ENCODE measurements at places on chromosomes 2 and 18.

GRCh38 chr2:239230318-239231052 lies 170.3 kb downstream of the HDAC4 start:
- no peak for DNase-seq

DNA sequence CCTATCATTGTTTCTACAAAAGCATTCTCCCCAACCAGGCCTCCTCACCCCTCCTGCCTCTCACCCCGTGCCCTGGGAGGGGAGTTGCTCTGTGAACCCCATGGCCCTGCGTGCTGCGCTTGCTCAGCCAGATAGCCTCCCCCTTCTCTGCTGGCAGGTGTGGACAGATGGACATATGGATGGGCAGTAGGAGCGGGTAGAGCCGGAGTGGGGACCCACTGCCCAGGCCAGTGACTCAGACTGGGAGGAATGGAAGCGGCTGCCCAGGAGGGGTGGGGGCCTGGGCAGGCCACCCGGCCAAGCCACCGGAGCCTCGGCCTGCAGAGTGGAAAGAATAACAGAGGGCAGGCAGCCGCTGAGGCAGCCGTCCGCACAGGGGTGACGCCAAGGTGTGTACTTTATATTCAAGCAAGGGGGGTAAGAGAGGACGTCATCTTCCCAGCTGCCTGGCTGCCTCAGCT lies 8.7 kb downstream of the CYP26B1 start:
- no peak for DNase-seq

- DNase-seq: no peak
Observed at GRCh38 chr2:170475878-170476277, 239.3 kb upstream of the SP5 start.

DNA sequence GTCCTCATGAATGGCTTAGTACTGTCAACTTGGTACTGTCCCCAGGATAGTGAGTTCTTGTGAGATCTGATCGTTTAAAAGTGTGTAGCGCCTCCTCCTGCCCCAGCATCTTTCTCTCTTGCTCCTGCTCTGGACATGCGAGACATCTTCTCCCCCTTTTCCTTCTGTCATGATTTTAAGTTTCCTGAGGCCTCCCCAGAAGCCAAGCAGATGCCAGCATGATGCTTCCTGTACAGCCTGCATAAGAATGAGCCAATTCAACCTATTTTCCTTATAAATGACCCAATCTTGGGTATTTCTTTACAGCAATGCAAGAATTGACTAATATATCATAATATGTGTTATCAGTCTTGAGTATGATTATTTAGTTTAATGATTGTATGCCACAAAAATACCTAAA lies 3.5 kb upstream of the RSAD2 start:
- no peak for DNase-seq

DNA sequence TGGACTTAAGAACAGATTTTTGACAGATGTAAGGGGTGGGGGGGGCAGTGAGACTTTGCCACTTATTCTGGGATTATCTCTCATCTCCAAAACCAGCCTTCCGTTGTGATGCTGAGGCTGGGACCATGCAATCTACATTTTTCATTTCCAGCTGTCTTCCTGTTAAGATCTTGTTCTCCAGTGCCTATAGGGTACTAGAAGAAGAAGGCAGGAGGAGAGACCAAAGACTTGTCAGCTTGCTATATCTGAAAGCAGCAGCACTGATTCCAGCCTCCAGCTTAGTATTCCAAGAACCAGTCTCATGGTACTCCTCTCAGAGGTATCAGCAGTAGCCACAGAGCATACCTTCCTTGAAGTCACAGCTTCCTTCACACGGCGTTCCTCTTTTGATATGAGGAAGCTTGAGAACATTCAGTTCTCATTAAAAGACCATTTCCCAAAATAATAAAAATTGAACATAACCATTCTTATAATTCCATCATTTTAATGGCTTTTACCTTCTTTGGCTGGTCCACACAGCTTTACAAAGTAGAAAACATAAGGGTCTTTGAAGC lies 49.8 kb downstream of the USP34 start:
- no peak for DNase-seq

GRCh38 chr2:167388901-167389300 lies 500.6 kb downstream of the XIRP2 start:
- DNase-seq: no peak

- DNase-seq: no peak
Observed at GRCh38 chr2:44570271-44570670, 208.5 kb downstream of the CAMKMT start.

GRCh38 chr2:140349695-140350094 lies 1569.5 kb upstream of the NXPH2 start:
- no peak for DNase-seq

GRCh38 chr2:239829326-239829725 lies 195.8 kb downstream of the NDUFA10 start:
- no peak for DNase-seq

DNA sequence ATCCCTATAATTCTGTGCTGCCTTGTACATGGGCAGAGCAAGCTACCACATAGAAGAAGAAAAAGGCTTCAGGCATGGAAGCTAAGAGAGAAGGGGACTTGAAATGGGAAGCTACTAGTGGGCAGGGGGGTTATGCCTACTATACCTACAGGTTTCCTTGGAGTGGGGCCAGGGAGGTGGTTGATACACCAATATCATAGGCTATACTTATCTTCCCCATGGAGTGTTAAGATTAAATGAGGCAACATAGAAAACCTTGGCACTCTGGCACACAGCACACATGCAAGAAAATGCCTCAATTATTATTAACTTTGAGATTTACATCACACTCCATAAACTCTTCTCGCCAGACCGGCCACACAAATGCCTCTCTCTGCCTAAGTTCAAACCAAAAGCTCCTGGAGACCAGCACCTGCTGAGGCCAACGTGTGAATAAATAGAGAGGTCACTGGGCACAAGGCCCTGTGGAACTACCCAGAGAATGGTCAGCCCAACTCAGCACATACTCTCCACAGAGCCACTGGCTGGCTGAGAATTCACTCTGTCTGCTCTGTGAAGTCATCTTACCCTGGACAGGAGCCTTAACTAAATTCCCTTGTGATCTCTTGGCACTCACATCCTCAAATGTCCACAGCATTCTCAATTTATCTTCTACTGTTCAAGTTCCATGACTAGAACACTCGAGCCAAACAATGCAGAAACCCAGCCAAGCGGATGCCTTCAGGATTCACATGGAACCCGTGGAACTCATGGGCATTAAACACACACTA lies 498.7 kb downstream of the BCL11A start:
- no peak for DNase-seq

DNA sequence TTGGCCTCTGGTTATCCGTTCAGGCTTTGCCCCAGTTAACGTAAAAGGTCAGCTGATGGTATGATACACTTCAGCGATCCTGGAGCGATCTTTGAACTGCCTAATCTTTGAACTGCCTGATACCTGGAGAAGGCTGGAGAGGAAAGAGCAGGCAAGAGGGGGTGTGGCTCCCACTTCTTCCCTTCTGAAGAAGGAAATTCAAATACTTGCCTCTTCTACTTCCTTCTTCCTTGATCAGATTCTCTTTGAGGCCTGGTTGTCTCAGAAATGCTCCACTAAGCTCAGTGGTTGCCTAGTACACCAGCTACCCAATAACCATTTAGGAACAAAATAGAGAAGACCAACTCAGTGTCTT lies 619 bp downstream of the GALM start:
- no peak for DNase-seq

- DNase-seq: no peak
Observed at GRCh38 chr2:7012141-7012764, 95.0 kb downstream of the RNF144A start.

GRCh38 chr2:82968358-82968757 lies 1490.7 kb downstream of the SUCLG1 start:
- no peak for DNase-seq

DNA sequence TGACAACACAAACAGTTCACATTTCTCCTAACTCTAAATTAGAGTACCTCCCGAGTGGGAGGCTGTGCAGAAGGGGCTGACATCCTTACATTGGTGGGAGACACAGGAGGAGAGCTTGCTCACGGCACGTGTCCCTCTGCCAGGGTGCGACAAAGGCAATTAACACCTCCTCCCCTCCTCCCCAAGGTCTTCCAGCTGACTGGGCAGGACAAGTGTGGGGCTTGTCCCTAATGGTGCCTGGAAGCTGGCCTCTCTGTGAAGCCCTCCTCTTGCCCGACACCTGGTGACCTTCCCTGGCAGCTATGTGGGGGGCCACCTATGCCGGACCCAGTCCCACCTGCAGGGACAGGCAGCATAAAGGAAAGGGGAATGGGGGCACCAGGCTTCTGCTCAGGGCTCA lies 57.0 kb downstream of the FAM168B start:
- no peak for DNase-seq

GRCh38 chr2:98172951-98173350 lies 86.0 kb downstream of the VWA3B start:
- DNase-seq: no peak

- DNase-seq: no peak
Observed at GRCh38 chr2:143899987-143900386, 619.9 kb downstream of the ZEB2 start.

DNA sequence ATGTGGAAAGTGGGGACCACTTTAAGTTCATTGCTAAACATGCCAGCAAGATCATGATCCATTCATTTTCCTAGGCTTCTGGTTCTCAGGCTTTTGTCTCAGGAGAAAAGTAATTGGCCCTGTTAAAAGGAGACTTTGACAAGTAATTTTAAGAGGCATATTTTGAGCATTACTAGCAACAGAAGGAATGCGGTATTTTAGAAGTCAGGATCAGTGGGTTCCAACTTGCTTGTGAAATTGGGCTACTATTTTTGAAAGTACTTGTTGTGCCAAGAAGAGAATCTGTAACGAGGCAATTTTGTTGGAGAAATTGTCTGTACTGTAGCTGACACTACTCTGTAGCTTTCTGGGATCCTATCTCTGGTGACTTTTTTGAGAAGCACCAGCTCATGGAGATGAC lies 59.4 kb downstream of the CERS6 start:
- DNase-seq: no peak

- no peak for DNase-seq
Observed at GRCh38 chr2:15556311-15556930, 4.7 kb downstream of the NBAS start.

GRCh38 chr2:16652296-16653082 lies 13.1 kb downstream of the CYRIA start:
- DNase-seq: no peak

GRCh38 chr2:11156396-11157075 lies 1.3 kb downstream of the SLC66A3 start:
- no peak for DNase-seq

DNA sequence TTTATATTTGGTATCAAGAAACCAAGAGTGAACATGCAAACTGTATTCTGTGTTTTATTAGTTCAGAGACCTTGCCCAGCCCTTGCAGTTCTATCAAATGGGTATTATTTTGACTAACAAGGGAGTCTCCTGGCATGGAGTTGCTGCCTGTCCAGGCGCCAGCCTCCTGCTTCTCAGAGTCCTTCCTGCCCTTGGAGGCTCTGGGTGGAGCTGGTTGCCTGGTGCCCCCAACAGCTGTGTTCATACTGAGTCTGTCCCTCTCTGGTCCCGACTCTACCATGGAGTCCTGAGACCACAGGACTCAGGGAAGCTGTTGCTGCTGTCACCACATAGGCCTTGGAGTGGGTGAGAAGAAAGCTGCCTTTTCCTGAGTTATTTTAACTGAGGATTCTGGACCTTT lies 26.3 kb upstream of the GREB1 start:
- no peak for DNase-seq

- no peak for DNase-seq
Observed at GRCh38 chr2:214242797-214243196, 168.1 kb upstream of the VWC2L start.

DNA sequence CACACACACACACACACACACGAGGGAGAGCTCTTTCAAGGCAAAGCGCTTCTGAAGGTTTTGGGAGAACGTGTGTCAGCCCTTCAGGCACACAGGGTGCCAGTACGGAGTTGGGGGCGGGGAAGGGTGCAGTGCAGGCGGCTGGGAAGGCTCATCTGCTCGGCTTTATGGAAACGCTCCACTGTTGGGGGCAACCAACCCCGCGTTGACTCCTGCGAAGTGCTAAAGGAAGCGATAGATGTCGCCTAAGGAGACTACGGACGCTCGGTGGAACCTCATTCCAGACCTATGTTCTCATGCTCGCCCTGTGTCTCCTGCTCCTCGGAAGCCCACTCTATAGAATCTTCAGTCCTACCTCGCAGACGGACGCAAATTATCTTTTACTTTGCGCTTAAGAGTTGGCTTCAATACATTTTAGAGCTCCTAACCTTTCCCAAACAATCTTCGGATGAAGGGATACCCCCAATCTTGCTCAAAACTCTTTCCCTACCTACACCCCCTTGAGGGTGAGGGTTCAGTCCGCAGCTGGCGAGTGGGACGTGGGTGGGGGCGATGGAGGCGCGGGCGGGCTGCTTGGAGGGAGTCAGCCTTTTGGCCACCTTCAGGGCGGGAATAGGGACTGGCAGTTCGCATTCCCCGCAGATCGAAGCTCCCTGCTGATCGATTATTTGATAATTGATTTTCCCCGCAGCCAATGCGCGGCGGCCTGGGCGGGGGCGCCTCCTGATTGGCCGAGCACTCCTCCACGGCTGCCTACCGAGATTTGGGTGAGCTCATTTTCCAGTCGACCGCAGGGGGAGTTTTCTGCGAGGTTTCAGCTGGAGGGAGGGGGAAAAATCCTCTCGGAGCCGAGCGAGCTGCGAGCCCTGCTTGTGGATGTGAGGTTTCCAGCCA lies 1.9 kb upstream of the MEIS1 start:
- peak; percentile 65 for DNase-seq

DNA sequence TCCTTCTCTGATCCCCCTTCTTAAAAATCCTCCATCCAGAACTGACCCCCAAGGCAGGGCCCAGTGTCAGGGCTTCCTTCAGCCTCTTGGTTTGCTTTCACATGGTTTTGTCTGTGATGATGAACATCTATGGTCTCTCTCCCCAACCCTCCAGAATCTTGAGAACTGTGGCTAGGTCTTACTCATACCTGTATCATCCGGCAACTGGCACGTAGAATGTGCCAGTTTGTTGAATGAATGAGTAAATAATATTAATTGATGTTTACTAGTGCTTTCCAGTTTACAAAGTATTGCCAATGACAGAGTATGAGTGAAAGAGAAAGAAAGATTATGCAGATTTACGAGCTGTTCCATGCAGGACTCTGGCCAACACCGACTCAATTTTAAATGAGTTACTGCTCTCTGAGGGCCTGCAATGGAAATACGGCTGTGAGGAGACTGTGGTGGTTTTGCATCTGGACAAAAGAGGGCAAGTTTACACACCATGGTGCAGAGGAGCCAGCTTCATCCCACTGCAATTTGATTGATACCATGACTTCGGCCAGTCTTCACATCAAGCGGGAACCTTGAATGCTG lies 29.9 kb upstream of the TRIB2 start:
- no peak for DNase-seq

GRCh38 chr2:56681659-56682396 lies 498.0 kb downstream of the CCDC85A start:
- DNase-seq: no peak

GRCh38 chr2:187847245-187848208 lies 293.3 kb upstream of the TFPI start:
- no peak for DNase-seq
